ENCODE measurements at places on chromosomes 3 and 15.
A peak's percentile ranks its signal among the peaks of the same experiment; 100 is the strongest.

- DNase-seq, result no peak
Measured at GRCh38 chr15:62975515-62975914, 67.0 kb upstream of the TPM1 start.

DNA sequence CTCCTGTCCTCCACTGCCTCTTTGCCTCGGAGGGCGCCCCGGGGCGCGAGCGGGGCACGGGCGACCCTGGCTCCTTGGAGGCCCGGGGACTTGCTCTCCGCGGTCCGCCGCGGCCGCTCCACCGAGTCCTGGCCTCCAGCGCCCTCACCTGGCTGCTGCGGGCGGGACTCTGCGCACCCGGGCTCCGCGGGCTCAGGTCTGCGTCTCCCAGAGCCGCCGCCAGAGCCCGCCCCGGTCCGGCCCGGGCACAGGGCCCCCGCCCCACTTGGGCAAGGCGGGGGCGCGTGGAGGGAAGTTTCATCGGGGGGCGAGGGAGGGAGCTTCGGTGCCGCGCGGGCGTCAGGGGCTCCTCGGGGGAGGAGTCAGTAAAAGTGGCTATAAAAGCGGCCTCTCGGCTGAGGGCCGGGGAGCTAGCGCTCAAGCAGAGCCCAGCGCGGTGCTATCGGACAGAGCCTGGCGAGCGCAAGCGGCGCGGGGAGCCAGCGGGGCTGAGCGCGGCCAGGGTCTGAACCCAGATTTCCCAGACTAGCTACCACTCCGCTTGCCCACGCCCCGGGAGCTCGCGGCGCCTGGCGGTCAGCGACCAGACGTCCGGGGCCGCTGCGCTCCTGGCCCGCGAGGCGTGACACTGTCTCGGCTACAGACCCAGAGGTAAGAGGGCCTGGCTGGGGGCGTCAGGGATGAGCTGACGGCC, at the start of gene CEMIP:
Gene CEMIP, plus strand, starts transcription at position 407 of the 694 bp plus-strand sequence. CDS start 94,510 bp downstream, outside the sequence.
- peak; percentile 69 for DNase-seq

- peak; percentile 24 for DNase-seq
Measured at GRCh38 chr3:46846624-46847542, 16.4 kb downstream of the MYL3 start.

DNA sequence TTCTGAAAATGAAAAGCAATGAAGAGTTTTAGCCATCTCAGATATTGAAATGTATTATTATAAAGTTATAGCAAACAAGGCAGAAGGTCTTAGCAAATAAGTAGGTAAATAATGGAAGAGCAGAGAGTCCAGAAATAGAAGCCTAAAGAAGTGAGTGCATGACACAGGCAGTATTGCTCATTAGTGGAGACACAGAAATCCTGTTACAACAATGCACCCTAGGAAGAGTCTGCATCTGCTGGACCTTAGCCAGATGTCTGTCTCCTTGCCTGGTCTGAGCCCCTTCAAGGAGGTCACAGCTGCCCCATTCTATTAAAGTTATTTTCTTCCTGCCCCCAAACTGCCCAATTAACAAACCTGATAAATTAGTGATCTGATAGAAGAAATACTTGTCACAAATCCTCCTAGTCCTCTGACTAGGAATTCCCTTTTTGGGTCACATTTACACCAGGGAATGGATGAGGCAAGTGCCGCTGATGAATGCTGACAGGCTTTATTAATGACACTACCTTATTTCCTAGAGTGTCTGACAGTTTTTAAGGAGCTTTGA, 51.9 kb downstream of the HOMER2 start:
- no peak for DNase-seq

DNA sequence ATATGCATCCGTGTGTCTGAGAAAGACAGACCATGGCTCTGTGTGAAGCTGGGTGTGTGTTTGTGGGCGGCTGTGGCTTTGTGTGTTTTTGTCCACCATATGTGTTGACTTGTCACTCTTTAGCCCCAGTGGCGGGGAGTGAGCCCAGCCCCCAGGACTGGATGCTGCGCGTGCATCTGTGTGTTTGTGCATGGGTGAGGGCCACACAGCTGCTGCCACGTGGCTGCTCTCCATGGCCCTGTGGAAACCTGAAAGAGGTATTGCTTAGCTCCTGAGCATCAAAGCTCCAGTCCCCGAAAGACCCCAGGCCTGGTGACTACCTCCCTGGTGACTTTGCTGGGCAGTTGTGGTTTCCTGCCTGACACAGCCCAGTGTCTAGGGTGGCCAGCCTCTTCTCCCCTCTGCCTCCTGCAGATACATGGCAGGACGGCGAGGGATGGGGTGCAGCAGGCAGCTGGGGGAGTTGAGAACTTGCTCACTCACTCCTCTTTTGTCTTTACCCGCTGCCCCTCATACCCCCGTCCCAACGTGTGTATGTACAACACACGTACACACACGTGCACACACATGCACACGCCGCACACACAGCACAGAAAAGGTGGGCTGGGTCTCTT, 6.5 kb downstream of the EPHB3 start:
- DNase-seq, result no peak
